ENCODE measurements at places on chromosomes 7 and 10.

- DNase-seq: peak; percentile 10
These were observed 233.6 kb downstream of the PRPF18 start for GRCh38 chr10:13820119-13820963.

GRCh38 chr10:124240839-124241291, 147.5 kb upstream of the CHST15 start:
- peak; percentile 56 for DNase-seq

GRCh38 chr7:8192897-8193296, 69.1 kb downstream of the ICA1 start:
- DNase-seq: no peak

- no peak for DNase-seq
These were observed 331.9 kb downstream of the ACTR3B start for GRCh38 chr7:153091477-153091876.

GRCh38 chr7:18541181-18541870, 45.8 kb downstream of the HDAC9 start:
- DNase-seq: peak; percentile 27

DNA sequence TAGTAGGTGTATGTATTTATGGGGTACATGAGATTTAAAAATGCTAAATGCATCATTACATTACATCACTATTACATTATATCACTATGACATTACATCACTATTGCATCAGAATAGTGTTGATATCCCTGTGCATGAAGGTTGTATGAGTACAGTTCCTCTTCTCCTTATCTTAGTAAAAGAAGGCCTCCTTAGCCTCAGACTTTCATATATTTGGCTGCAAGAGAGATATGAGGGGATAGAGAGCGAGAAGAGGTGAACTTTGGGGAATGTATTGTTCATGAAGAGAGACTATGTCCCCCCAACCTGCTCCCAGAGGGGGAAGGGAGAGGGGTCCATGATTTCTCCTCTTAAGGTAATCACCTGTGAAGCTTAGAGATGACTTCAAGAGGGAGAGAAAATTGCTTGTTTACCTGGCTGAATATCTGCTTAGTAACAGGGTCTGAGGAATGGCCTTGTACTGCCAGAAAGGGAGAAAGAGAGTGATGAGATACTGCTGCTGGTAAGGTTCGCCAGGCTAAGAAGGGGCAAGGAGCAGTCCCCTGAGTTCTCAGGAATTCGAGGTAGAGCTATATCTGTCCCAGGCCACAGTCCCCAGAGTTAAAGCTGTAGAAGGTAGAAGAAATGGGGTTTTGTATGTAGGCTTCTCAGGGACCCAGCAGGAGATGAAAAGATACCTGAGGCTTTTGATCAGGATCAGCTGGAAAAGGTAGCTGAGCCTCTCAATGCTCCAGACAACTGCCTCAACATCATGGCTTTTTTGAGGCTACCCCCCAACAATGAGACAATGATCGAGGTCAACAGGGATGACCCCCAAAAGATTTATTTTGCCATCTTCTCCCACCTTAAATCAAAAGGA, 168.4 kb upstream of the WNT16 start:
- no peak for DNase-seq

DNA sequence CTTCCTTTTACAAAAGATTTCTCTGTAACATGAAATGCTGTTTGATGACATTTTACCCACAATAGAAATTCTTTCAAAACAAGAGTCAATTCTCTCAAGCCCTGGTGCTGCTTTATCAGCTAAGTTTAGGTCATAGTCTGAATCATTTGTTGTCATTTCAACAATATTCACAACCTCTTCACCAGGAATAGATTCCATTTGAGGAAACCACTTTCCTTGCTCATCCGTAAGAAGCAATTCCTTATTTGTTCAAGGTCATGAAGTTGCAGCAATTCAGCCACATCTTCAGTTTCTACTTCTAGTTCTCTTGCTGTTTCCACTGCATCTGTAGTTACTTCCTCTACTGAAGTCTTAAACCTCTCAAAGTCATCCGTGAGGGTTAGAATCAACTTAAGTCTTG, 315.3 kb downstream of the TYW1 start:
- no peak for DNase-seq

DNA sequence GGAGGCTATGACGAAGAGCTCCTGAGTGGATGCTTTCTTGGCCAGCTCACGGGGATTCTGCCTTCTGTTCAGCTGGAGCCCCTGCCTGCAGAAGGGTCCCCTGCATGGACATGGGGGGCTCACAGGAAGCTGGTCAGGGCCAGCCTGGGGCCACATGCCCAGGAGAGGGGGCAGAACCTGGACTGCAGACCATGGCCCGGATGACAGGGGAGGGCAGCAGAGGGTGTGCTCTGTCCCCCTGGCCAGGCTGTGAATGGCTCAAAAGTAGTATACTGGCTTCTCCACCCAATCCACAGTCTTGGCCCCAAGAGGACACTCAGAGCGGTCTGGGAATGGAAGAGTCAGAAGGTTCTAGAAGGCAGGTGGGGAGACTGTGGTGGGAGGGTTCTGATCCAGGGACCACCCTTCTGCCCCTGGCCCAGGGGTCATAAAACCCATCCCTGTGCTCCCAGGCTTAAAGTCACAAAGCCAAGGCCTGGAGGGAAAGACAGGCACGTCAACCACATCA, 40.3 kb downstream of the PPIF start:
- no peak for DNase-seq

DNA sequence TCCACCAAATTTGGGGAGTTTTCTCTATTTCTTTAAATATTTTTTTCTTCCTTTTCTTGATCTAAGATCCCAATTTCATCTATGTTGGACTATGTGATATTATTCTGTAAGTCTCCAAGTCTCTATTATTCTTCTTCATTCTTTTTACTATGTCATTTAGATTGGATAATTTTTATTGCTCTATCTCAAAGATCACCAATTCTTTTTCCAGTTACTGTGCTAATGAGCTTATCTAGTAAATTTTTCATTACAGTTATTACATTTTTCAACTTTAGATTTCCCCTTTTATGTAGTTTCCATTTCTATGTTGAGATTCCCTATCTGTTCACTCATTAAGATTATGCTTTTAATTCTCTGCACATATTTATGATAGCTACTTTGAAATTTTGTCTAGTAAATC, 131.6 kb upstream of the NAMPT start:
- no peak for DNase-seq

DNA sequence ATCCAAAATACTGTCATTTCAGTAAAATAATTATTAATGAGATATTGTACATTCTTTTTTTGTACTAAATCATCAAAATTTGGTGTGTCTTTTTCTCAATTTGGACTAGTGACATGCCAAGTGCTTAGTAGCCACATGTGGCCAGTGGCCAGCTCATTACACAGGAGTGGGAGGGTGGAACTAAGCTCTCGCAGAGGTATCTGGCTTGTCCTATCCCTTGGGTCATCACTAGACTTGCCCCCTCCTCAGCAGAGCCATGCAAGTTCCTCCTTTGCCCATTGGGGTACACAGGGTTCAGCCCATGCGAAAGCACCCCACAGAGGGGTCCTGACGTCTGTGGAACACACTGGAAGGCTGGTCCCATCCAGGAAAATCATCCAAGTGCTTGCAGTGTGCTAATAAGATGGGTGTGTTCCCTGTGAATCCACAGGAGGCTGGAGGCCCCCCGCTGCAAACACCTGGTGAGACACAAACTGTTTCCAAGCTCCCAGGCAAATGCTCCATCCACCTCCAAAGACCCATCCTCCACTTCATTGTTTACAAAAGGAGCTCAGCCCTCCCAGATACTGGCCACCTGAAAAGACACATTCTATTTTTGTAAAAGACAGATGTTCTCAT, 1.3 kb downstream of the ARHGAP22 start:
- DNase-seq: peak; percentile 82

DNA sequence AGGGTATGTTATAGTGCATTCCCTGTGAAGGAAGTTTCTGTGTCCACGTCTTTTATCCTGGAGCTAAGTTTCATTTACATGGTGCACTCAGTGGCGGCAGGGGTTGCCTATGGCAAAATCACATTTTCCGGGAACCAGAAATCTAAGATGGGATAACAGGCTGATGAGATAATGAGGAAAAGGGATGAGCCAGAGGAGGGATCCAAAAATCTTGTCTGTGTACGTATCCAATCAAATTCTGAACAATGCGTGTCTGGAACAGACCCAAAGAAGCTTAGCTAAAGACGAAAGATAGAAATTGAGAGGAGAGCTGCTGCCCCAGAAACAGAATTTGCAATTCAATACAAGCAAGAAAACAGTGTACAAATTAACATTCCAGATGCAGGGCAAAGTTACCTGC, 16.1 kb downstream of the LANCL2 start:
- DNase-seq: no peak

- no peak for DNase-seq
These were observed 11.5 kb downstream of the TACR2 start for GRCh38 chr10:69405221-69405620.

GRCh38 chr7:69775231-69775771, 177.0 kb downstream of the AUTS2 start:
- DNase-seq: peak; percentile 82

- no peak for DNase-seq
These were observed 84.7 kb downstream of the GPR26 start for GRCh38 chr10:123750901-123751300.

DNA sequence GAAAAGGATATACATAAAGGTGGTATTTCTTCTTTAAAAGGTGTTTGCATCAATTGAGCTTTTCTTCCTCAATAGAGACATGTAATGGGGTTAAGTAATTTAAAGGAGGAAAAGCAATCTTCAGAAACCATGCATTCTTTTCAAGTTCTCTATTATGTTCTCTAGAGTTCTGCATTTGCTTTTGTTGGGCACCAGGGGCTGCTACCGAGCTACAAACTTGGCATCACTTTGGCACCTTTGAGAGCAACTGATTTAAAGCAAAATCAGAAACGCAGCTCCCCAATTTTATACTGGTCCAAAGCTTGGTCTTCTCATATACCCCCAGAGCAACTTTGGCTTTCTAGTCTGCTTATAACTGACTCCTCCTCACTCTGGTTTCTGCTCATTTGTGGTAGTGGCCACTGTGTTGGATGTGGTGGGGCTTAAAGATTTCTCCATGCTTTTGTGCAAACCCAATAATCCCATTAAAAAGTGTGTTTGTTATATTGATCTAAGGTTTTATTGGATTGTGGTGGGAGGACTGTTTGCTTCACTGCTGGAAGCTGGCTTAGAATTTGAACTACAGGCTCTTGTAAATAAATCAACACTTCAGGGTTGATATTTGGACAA, 712.1 kb downstream of the PHTF2 start:
- DNase-seq: peak; percentile 93

GRCh38 chr10:131876017-131876416, 24.8 kb upstream of the PPP2R2D start:
- no peak for DNase-seq

DNA sequence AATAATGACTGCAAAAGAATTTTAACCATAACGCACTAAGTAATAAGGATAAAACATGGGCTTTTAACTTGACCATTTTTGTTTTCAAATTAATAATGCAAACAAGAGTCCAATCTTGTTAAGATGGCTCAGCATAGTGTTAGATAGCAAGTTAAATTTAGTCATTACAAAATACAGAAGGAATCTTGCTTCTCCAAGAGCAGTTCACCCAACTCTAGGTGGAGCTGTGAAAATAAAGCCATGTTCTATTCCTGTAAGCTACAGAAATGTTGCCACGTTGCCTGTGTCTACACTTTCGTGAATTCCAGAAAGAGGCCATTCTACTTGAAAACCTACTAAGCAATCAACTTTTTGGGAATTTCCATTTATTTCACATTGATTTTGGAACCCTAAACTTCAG, 191.9 kb downstream of the SFMBT2 start:
- DNase-seq: no peak

- DNase-seq: no peak
These were observed 116.2 kb downstream of the AVL9 start for GRCh38 chr7:32611201-32612099.

GRCh38 chr10:109770663-109771062, 152.6 kb downstream of the XPNPEP1 start:
- DNase-seq: no peak

DNA sequence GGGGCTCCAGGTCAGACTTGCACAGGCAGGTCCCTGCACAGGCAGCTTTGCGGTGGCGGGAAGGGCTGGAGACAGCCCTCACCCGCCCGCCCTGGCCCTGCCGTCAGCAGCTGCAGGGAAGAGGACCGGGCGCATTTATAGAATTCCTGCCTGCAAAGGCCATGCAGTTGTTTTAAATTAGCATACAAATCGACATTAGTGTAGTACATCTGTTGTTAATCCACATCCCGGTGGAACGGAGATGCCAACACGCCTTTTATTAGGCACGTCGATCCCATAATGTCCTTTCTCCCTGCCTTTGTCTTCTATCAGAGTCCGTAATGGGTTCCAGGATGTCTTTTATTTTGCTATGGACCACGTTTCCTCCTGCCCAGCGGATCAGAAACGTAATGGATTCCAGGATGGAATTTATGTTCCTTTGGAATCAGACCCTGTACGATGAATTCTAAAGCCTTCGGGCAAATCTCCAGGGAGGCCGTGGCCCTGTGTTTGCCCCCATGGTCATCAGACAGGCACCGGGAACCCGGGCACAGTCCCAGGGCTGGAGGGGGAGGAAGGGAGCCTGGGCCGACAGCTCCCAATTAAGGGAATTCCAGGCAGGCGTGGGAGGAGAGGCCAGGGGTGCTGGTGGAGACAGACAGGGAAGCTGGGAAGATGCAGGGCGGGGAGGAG, 123.9 kb downstream of the COL26A1 start:
- DNase-seq: no peak

GRCh38 chr7:66913118-66914037, 7.6 kb upstream of the TMEM248 start:
- DNase-seq: peak; percentile 53

- DNase-seq: no peak
These were observed 33.5 kb downstream of the LYZL2 start for GRCh38 chr10:30596013-30596412.

DNA sequence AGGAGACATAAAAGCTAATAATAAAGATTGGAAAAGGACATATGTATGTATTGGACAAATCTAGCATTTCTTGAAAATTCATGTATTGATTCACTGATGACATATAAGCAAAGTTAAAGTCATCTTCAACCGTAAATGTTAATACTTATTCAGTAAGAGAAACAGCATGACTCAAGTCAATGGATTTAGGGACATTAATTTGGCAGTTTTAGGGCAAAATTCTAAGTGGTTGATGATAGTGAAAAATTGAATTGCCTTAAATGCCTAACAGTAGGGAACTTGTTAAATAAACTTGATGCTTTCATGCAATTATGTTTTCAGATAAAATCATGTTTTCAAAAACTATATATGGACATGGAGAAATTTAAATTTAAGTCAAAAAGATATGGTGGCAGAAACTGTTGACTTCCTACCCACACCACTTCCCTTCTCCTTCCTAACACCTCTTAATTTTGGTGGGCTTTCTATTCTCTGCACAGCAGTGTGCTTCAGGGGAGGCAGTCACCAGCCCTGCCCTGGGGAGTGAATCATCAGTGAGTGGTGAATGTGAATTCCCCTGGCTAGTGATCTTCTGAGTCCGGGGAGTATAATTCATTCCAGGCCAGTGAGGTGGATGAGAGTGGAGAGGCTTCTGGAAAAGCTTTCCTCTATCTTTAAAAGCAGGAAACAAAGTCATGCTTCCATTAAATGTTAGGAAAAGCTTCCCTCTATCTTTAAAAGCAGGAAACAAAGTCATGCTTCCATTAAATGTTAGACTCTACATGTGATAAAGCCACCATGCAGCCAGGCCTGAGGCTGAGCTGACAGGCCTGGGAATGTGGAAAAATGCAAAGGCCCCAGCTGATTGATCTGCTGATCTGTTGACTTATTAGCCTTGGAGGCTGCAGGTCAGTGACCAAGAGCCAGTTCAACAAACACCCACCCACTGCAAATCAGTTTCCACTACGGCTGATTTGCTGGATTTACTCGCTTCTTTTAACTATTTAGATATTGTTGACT, 25.2 kb upstream of the ITGB1 start:
- no peak for DNase-seq

GRCh38 chr7:117401293-117402002, 25.8 kb downstream of the ASZ1 start:
- no peak for DNase-seq

- DNase-seq: no peak
These were observed 22.8 kb upstream of the CRHR2 start for GRCh38 chr7:30705008-30705407.

Data from NCI-H69 (cell line).